CD4-positive, alpha-beta T cell treated with Interleukin-6 at 100 ng/mL for 8 hours (primary cell): ENCODE measurements at places on chromosomes 4 and X.

GRCh38 chrX:115553171-115553570 lies 7.8 kb upstream of the PLS3 start:
- DNase-seq: no peak

DNA sequence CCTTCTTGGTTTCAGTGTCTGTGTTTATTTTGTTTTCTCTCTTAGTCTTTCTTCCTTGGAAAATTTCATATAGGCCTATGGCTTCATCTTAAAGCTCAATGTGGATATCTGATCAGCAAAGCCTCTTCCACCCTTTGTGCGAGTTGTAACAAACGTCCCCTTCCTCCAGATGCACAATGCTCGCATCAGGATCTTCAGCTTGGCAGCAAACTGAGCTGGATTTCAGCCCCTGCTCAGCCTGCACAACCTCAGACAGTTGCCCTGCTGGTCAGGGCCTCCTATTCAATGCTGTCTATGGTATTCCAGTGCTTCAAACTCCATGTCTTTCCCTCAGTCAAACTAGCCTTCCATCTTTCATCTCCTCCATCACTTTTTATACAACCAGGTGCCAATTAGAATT lies 309.4 kb downstream of the ARHGAP24 start:
- no peak for DNase-seq

DNA sequence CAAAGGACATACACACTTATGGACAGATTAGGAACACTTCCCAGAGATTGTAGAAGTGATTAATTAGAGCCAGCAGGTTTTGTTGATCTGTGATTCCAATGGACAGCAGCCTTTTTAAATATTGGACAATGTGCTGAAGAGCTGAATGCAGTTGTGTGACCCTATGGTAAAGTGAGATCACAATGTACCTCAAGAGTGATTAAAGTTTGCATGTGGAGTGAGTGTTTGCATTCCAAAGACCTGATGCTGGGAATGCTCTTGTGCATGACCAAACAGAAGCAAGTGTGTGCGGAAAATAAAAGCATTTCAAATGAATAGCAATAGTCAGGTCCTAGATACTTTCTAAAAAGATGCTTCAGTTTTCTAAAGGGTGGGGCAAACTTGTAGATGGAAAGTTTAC lies 154.1 kb downstream of the BANK1 start:
- no peak for DNase-seq

DNA sequence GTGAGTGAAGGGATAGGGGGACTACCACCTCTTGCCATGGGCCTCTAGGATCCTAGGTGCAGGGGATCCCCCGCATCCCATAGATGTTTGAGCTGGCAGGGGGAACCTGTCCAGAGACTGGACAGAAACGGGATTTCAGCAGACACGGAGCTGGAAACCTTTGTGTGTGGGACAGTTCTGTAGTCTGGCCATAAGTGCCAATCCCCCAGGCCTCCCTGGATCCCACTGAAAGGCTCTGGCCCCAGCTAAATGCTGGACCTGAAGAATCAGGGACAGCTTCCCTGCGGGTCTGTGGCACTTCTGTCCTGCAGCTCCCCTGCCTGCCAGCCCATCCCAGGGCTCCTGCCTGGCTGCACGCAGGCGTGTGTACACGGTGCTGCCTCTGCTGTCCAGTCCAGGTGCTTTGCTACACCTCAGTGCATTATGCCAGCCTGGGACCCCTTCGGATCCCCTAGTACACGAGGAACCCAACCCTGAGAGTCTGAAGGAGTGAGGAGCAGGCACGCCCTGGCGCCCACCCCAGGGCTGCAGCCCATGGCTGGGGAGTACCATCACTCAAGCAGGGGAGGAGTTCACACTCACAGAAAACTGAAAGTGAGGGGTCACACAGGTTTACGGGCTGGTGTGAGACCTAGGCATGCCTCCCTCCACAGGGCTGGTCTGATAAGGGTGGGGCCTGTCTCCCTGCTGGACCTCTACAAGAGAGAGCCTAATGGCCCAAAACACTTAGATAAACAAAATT lies 703.0 kb downstream of the ARAP2 start:
- DNase-seq: no peak

GRCh38 chr4:15336410-15337167 lies 91.2 kb upstream of the C1QTNF7 start:
- DNase-seq: no peak

DNA sequence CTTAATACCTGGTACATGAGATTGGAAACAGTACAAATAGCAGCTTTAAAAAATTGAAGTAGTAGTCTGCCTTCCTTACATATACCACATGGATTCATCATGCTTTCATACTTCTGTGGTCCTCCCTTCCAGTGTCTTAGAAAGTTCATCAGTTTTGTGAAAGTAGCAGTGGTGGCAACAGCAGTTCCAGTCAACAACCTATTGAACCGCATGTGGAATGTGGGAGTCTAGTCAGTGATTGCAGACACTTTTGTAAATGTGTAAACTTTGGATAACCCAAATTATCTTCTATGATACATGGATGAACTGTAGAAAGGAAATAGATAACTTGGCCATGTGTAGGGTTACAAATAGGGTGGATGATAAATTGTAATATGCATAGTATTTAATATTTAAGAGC lies 34.1 kb downstream of the FNIP2 start:
- DNase-seq: no peak

GRCh38 chr4:114103908-114104307 lies 124.5 kb upstream of the ARSJ start:
- no peak for DNase-seq
